Forelimb muscle (tissue), 1 donor: ENCODE measurements at places on chromosomes 4 and X.

- no peak for DNase-seq
Observed at GRCh38 chr4:48483006-48483776, at the start of gene SLC10A4. Gene SLC10A4, plus strand, starts transcription at chr4:48483343. Its CDS starts 219 bp downstream, at chr4:48483562.

- no peak for DNase-seq
Observed at GRCh38 chr4:16667464-16667863, 231.0 kb downstream of the LDB2 start.

DNA sequence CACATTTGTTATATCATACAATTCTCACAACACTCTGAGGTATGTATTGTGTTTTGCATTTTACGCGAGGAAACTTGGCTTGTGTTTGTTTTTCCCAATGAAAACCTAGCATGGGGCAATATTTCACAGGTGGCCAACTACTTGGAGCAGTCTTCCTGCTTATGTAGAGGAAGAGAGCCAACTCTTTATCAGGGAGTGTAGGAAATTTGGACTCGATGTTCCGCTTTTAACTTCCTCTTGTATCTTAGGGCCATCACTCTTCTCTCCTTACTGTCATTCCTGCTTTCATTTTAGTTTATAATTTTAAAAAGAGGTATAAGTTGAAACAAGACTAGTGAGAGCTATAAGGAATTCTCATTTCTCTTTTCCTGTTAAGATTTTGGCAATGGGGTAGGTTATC is 107.7 kb upstream of the RPS6KA3 start:
- no peak for DNase-seq

DNA sequence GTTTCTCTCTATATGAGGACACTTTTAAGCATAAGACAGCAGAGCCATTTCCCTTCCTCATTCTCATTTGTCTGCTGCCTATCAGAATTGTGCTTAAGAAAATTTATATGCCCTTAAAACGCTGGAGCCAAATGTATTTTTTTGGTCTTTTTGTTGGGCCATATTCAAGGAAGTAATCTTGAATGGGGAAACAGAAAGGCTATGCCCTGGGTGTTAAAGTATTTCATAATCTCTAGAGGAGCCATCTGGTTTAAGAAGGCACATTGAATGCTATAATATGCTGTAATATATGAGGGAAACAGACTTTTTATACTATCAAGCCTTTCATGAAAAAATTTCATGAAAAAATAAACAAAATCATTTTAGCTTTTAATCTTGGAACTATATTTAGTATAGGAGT is 4.3 kb downstream of the DMD start:
- DNase-seq: no peak

GRCh38 chr4:15077969-15078368 is 75.7 kb downstream of the CPEB2 start:
- DNase-seq: no peak

DNA sequence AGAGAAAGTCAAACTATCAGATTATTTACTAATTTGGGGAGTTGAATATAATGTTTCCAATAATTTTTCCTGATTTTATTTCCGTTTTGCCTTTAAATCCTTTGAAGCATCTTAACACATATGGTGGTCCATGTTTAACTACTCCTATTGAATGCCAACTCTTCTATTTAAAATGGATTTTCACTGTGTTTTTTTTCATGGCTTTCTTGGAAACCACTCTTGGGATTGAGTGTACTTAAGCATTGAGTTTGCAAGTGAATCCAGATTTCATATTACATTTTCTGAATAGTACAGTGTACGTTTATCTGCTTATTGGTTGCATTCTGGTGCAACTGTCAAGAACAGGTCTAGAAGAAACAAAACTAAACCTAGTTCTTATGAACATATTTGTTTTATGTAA is 45.6 kb downstream of the RAPGEF2 start:
- no peak for DNase-seq

DNA sequence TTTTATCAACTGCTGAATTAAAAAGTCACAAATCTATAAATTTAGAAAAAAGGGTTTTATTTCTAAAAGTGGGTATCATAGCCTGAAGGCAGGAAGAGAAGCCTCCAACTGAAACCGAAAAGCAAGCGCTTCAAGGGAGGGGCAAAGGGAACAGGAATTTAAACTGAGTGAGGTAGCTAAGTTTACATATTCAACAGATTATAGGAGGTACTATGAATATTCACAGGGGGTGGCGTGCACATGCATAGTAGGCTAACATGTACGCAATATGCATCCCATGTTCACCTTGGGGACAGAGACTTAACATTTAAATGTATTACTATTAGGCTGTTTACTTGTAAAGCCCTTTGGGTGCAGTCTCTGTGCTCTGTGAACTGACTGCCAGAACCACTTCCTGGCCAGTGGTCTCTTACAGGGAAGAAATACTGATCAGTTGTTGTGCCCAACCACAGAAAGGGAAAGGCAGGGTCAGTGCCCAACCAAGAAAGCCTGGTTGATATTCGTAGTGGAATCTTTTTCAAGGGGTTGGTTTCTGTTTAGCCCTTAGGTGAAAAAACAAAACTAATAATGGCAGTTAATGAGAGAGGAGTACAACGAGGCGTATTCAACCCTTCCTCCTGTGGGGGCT is 168.7 kb upstream of the GALNTL6 start:
- DNase-seq: no peak

DNA sequence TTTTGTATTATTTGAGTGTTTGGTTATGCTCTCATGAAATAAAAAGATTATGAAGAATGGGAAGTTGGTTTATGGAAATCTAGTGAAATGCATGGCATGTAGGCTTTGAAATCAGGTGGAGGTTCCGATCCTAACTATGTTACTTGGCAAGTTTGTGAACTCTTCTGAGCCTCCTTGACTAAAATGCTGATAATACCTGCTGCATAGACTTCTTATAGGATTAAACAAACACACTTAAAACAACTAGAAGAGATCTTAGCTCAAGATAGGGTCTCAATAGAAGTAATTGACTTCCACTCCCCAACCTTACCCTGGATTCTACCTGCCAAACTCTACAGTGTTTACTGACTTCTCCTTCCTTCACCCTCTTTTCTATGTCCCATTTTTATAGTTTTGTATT is 22.2 kb upstream of the TLR2 start:
- DNase-seq: no peak

DNA sequence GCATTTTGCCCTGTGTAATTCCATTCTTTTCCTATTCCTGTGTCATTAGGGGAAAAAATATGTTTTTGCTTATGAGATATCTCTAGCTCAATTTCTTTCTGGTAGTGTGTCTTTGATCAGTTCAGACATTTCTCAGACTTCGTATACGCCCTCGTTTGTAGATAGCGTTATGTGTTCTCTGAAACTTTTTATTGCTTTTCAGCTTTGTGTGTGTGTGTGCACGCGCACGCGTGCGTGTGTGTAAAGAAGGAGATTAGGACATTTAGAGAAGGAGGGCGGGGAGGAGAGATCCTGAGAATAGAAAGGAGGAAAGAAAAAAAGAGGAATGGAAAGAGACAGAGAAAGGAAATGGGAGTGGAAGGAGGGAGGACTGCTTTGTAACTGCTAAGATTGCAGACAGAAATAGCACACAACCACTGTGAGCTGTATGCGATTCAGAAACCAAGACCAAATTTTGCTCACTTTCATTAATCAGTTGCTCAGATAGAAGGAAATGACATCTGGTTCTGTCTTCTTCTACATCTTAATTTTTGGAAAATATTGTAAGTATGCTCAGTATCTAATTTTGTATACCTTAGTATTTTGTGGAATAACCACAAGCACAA is at the start of gene RXFP1:
Gene RXFP1 (plus strand): TSS at position 399 of the 605 bp plus-strand sequence. CDS start 95 bp downstream, at position 494.
- DNase-seq: no peak

DNA sequence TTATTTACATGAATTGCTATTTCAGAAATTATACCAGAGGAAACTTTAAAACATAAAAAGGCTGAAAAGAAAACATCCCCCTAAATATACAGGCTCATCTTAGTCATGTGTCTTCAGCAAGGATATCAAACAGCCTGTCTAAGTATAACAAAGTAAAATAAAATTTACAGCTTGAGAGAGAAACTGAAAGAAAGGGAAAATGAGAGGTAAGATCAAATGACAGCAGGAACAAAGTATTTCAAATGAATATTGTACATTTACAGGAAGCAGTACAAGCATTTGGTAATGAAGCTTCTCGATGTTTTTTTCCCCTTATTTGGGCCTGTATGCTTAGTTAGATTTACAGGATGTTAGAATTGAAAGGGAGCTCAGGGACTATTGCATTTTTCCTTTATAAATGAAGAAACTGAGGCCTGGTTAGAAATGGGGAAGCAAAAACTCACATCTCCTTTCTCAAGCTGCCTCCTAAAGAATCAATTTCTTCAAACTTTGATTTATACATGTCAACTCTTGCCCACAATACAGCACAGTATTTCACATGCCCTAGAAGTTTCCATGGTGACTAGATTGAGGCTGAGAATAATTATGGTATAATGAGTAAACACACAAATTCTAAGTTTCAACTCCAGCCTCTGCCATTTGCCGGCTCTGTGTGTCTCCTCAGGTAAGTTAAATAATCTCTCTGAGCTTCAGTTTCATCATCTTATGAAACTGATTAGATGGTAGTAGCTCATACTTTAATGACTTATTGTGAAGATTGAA is 29.3 kb downstream of the DAPP1 start:
- DNase-seq: no peak

DNA sequence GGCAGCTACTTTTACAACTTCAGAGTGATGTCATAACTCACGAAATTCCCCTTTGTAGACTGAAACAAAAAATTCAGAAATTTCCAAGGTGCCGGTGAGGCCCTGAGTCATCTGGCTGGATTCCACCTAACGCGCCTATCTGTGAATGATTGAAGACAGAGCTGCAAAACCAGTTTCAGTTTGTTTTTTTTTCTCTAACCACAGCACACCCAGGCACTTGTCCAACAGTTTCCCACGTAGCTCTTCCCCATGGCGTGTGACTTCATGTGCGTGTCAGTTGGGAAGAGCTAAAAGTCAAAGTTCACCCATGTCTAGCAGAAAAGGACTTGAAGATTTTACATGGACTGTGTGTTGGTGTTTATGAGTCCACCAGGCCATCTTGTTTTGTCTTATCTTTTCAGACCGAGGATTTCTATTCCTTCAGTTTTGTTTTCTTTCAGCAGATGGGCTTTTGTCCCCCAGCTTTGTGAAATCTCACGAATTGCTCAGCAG is 16.4 kb downstream of the TCEANC start:
- no peak for DNase-seq
